Uterus (tissue), 4 donors: ENCODE measurements at places on chromosomes 2 and 18.

- DNase-seq: no peak
Observed at GRCh38 chr18:136433-136832, 21.9 kb upstream of the USP14 start.

DNA sequence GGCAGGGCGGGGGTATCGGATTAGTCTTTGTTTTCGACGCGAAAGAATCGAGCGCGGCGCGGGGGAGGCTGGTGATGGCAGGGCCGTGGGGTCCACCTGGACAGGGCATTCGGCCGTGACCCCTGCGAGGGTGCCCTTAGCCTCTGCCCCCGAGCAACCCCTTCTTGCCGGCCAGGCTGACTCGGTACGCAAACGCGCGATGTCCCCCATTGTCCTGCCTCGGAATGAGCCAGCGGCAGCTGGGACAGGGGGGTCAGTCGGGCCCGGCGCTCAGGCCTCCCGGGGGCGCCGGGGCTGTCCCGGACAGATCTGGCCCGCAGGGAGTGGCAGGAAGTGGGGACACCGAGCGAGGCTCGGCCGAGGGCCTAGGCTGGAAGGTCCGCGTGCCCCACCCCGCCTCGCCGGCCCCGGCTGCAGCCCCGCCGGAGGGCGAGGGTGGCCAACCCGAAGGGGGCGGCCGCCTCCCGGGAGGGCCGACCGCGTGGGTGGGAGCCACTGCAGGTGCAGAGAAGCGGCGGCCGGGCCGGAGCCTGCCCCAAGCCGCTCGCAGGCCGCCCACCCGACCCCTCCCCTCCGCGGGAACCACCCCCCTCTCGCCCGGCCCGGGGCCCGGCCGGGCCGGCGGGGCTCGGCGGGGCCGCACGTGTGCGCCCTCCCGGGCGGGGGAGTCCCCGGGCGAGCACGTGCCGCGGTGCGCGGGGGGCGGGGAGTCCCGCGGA is at the start of gene TET3:
TET3 (plus strand) TSS at position 708 of the 719 bp plus-strand sequence. CDS start 1,494 bp downstream, outside the sequence.
- peak; percentile 46 for DNase-seq

DNA sequence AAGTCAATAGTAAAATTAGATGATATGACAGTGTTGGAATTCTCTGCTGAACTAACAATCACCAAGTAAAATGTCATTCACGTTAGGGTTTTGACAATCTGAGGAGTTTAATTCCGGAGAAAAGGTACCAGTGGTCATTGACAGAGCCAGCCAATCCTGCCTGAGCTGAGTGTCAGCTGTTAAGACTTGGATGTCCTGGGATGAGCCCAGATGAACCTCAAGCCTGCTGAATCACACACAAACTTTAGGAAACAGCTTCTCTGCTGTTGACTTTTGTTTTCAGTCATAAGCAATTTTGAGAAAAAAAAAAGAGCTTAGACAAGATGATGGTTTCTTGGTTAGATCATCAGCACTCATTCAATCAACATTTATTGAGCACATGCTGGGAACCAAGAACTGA is 600.0 kb upstream of the SLC39A10 start:
- no peak for DNase-seq

DNA sequence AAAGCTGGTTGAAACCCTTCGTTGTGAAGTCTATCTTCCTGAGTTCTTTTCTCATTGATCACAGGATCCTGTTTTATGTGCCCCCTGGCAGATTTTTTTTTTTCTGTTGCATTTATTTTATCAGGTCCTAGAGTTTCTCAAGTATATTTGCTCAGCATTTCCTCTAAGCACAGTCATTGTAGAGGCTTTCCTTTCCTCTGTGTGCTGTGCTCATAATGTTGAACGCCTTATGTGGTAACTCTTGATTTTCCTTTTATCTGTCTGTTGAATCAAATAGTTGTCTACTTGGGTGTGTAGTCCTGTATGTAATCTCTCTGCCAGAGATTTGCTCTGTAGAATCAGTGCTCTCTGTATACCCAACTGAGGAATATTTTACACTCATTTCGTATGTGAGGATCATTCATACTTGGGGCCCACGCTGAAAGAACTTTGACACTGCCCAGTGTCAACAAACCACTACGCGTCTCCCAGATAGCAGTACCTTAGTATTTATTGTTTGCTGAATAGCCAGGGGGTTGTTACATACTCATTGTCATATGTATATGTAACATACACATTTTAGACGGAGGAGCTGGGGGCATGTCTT is 118.2 kb downstream of the CTNNA2 start:
- DNase-seq: no peak

DNA sequence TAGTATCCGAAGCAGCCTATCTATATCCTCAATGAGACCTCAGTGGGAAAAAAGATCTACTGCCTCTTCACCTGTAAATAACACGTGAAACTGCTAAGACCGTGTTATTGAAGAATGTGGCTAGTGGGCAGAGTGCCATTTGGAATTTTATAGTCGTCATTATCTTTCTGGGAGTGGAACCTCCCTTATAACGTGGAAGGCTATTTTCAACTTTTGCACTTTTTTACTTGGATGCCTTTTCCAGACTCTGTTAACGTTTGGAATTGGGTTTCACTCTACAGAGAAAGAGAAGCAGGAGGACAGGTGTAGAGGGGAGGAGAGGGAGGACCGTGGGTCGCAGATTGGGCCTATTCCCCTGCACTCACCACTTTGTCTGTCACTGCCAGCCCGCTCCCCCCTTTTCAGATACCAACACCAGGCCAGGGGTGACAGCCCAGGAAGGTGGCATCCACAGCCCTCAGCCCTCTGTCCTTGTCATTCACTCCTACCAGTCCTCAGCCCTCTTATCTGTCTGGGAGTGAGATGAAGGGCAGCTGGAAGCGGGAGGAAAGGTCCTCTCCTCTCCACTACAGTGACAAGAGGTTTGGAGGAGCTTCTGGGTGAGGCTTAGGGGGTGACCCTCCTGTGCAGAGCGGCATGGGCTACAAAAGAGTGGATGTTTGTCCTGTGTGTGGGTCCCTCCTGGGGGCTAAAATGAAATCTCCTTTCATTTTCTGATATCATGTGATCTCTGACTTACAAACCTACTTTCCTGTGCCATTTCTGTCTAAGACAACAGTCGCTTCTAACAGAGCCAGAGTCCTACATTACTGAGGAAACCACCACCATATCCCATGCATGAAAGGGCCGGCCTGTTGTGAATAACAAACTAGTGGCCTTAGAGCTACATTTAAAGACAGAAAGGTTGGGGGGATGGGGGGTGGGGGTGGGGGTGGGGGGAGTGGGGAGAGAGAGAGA is 23.9 kb upstream of the CEP68 start:
- no peak for DNase-seq

- peak; percentile 41 for DNase-seq
Observed at GRCh38 chr2:168156661-168157060, 90.7 kb downstream of the STK39 start.

GRCh38 chr2:219133976-219134375 is 26.6 kb downstream of the NHEJ1 start:
- no peak for DNase-seq

GRCh38 chr2:48984922-48985321 is 169.4 kb downstream of the FSHR start:
- DNase-seq: no peak

- no peak for DNase-seq
Observed at GRCh38 chr2:165610591-165611029, 141.1 kb downstream of the CSRNP3 start.

DNA sequence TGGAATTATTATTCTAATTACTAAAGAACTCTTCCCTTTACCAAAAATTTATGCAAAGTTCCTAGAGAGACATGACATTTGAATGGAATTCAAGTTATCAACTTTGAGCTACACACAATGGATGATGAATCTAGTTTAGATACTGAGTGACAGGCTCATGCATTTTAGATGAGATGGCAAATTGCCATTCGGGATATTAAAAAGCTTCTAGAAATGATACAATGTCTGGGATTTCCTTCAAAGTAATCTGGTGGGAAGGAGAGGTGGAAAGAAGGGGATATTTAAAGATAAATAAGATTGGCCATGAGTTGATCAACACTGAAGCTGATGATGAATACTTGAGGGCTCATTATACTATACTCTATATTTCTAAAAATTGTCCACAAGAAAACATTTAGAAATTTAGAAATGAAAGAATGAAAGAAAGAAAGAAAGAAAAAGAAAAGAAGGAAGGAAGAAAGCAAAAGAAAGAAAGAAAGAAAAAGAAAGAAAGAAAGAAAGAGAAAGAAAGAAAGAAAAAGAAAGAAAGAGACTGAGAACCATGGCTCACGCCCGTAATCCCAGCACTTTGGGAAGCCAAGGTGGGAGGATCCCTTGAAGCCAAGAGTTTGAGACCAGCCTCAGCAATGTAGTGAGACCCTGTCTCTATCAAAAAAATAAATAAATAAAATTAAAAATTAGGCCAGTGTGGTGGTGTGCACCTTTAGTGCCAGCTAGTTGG is 62.6 kb upstream of the NEDD4L start:
- DNase-seq: no peak

DNA sequence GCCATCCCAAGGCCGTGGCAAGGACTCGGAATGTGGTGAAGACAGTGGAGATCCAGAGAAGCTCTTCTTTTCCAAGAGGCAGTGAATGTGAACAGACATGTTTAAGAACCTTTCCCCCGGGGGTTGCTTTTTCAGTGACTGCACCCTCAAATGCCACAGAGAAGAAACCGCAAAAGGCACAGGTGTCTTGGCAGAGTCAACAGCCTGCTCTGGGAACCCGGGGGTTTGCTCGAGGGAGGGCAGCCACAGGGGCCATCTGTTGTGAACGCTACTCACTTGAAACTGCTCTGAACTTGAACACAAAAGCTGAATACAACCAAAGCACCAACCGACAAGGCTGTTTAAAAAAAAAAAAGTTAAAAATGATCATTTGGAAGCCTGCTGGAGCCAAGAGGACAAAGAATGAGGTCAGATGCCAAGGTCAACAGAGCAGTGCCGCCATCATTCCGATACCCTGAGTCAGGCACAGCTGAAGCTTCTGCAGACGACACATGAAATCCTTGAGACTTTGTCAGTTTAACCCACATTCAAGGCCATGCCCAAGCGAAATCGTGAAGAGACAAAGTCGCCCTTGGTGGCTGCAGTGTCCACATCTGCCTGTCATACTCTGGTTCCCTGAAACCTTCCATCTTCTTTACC is 47.4 kb downstream of the PSMG2 start:
- DNase-seq: no peak

- DNase-seq: no peak
Observed at GRCh38 chr2:23114299-23114698, 270.7 kb upstream of the KLHL29 start.

DNA sequence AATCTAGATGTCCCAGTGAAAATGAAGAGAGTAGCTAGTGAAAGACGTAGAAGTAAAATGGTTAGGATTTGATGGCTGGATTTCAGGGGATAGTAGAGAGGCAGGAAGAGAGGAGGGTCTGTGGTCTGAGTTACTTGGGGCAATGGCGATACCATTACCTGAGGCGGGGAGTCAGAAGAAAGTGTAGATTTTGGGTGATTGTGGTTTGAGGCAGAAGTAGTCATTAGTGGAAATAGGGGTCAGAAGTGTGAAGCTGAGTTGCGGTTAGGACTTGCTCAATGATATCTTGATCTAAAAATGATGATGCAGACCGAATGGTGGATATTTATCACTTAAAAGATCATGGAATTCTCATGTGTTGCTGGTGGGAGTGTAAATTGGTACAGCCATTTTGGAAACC is 41.0 kb downstream of the CEP192 start:
- DNase-seq: no peak

DNA sequence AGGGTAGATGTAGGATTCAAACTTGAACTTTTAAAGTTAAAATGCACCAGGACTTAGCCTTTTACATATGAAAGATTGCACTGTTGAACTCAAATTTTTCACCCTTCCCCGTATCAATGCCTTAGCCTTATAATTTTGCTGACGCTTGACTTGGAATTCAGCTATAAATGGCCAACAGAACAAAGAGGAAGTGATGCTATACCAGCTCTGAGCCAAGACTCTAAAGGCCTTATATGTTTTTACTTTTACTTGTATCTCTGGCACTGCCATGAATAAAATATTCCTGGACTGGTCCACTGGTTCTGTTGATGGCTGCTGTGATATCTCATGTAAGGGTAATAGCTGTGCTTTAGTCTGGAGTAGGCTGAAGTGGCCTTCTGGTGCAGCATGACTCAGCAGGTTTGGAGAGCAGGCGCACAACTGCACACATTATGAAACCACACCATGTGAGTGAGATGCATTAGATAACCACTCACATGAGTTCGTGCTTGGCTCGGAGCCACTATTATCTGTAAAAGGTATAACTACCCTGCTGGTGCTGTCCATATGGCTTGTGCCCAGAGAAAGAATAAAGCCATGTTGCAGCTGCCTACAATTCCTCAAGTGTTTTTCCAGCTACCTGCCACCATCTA is 8.4 kb upstream of the IER3IP1 start:
- no peak for DNase-seq

- DNase-seq: no peak
Observed at GRCh38 chr18:36459203-36459602, 161.7 kb downstream of the FHOD3 start.

GRCh38 chr2:241649404-241649803 is 11.9 kb downstream of the ATG4B start:
- DNase-seq: no peak

DNA sequence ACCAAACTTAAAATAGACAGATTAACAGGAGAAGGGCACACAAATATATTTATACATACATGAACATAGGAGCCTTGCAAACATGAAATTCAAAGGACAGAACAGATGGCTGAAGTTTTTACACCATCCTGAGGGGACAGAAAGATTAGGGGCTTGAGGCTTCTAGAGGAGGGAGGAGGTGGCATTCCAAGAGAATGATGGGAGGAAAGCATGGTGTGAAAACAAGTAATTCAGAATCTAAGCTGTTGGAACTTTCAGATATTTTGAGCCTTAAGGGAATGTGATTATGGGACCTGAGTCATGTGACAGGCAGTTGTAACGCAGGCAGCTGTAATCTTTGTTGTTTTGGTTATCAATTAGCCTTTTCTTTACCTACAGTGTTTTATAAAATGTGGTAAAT is 225.2 kb upstream of the SPOPL start:
- DNase-seq: no peak

- DNase-seq: no peak
Observed at GRCh38 chr2:156401861-156402260, 34.3 kb upstream of the GPD2 start.

DNA sequence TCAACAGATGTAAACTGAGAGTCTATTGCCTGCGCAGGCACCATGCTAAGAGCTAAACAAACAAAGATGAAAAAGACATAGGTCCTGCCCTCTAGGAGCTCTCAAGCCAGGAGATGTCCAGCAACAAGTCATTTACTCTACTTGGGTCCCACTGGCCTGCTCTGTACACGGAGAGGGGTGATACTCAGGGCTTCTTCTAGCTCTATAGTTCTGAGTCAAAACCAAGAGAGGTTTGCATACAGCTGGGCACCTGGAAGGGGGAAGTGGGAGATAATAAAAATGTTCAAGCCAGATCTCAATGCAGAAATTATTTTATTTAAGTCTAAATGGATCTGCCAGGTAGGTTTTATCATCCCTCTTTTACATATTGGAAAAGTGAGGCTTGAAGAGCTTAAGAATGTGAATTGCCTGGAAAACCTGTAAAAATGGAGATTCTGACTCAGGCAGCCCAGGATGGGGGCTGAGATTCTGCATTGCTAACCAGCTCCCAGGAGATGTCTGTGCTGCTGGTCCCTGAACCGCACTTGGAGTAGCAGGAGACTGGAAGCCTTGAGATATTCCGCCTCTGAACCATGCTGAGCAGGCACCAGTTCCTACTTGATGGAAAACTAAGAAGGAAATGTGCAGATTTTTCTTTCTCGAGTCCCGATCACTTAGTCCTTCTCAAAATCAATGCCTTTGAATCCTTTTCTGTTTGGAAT is 201.1 kb downstream of the PRKCE start:
- DNase-seq: no peak
